ENCODE measurements at places on chromosomes 2 and 18. TPM values are rescaled to one million over a fixed set of nuclear protein-coding genes. Genes with fewer than 3 reads are reported as not detected.

DNA sequence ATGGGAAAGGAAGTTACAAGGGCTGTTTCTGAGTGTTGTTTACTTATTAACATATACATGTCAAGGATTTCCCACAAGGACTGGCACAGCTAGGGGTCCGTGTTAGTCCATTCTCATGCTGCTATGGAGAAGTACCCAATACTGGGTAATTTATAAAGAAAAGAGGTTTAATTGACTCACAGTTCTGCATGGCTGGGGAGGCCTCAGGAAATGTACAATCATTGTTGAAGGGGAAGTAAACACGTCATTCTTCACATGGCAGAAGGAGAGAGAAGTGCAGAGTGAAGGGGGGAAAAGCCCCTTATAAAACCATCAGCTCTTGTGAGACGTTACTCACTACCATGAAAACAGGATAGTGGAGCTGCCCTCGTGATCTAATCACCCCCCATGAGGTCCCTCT, 128.9 kb upstream of the CELF4 start:
- no peak for DNase-seq

- no peak for DNase-seq
These were observed 834.3 kb downstream of the CPS1 start for GRCh38 chr2:211390536-211391188.

DNA sequence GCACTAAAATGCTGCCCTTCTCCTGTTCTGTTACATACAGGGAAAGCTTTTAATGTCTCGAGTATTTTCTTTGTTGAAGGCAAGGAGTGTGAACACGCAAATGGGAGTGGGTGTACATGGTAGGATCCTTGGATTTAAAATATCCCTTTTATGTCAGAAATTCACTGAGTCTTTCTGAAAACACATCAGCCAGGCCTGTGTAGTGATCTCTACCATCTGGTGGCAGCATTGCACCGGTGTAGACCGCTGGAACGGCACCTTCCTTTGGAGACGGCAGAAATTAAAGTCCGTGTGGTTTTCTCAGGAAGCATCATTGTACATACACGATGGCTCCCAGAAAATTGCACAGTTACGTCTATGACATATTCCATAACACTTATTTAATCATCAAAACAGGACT, 515.8 kb downstream of the GALR1 start:
- DNase-seq: no peak

GRCh38 chr2:46845542-46846486, 69.8 kb downstream of the MCFD2 start:
- DNase-seq: no peak

- DNase-seq: no peak
These were observed 379.0 kb upstream of the TCF4 start for GRCh38 chr18:55967019-55967418.

GRCh38 chr2:98093611-98094010, 6.6 kb downstream of the VWA3B start:
- no peak for DNase-seq

- no peak for DNase-seq
These were observed 1922.3 kb upstream of the CELF4 start for GRCh38 chr18:39487932-39488331.

- no peak for DNase-seq
These were observed 303.8 kb upstream of the TRIB2 start for GRCh38 chr2:12412898-12413305.

DNA sequence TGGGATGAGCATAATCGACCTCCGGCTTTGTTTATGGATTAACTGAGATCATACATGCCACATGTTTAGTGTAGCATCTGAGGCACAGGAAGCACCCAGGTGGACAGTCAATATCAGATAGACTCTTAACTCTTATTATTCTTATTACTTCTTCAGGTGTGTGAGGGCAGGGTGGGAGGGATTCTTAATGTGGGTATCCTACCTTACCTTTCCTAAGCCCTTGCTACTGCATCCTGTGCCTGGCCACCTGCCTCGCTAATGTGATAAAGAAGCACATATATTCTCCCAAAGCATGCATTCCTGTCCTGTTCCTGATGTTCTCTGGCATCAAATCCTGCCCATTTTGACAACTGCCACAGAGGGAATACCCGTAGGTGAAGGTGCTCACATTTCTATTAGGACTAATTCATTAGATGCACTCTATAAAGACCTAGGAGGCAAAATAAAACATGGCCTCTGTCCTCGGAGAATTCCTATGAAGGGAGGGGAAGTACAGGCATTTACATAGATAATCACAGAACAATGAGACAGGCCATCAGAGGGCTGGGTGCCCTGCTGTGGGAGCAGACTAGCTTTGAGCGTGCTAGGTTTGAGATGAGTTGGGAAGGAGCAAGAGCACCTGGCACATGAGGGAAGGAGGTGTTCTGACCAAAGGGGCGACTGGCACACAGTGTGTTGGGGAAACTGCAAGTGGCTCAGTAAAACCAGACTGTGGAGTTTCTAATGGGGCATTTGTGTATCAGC, 19.5 kb upstream of the CELF4 start:
- no peak for DNase-seq

The TTC21B gene
- 11.7 TPM for total RNA-seq

The HOXD12 gene
- total RNA-seq: not detected

The GAREM2 gene
- total RNA-seq: 1.3 TPM

All from Right ventricle myocardium superior (tissue), 1 donor.